ENCODE measurements at places on chromosomes 3 and 15. TPM values are rescaled to one million over a fixed set of nuclear protein-coding genes. Genes with fewer than 3 reads are reported as not detected.

Gene CPLX3
- not detected for polyA plus RNA-seq

Gene KBTBD12
- polyA plus RNA-seq = 3.7 TPM

Gene CCR4
- not detected for polyA plus RNA-seq

Gene PTH1R
- 32.0 TPM for polyA plus RNA-seq

Gene ARNT2
- polyA plus RNA-seq = 9.5 TPM
